ENCODE measurements at places on chromosomes 13 and 19. TPM values are rescaled to one million over a fixed set of nuclear protein-coding genes. Genes with fewer than 3 reads are reported as not detected.

Gene TMC4
- 2.2 TPM for total RNA-seq

Gene TTC9B
- not detected for total RNA-seq

Gene GPR12
- 0.14 TPM for total RNA-seq

Gene IFNL3
- total RNA-seq: not detected

Gene DPF1
- 0.49 TPM for total RNA-seq

Gene IFNL1
- not detected for total RNA-seq

Gene ZNF846
- total RNA-seq: 6.9 TPM

Gene ANGPTL4
- total RNA-seq: 8.4 TPM

Gene FAAP24
- 0.49 TPM for total RNA-seq

Gene KLK15
- not detected for total RNA-seq

Gene KCNRG
- total RNA-seq: not detected

Gene LRG1
- total RNA-seq: 0.41 TPM

Gene ZNF600
- total RNA-seq: 2.9 TPM

Gene RRAS
- 116 TPM for total RNA-seq

Gene FCER2
- 0.30 TPM for total RNA-seq

Gene ATP4A
- total RNA-seq: not detected

Gene HCN2
- 21.9 TPM for total RNA-seq

Gene ICAM1
- 7.1 TPM for total RNA-seq

Gene ZNF222
- total RNA-seq: 4.6 TPM

Gene IQCN
- 0.49 TPM for total RNA-seq

Gene LILRB2
- total RNA-seq: 1.7 TPM

Gene SLC7A10
- not detected for total RNA-seq

Data from left ventricle myocardium inferior (tissue), 1 donor.